CD4-positive, alpha-beta T cell treated with Interleukin-15 for 1 hour (primary cell): ENCODE measurements at places on chromosomes 13 and 19.

GRCh38 chr19:17761148-17761547 is 9.9 kb downstream of the FCHO1 start:
- DNase-seq = no peak

- no peak for DNase-seq
These were observed 1545.1 kb upstream of the PCDH20 start for GRCh38 chr13:62960723-62961122.

DNA sequence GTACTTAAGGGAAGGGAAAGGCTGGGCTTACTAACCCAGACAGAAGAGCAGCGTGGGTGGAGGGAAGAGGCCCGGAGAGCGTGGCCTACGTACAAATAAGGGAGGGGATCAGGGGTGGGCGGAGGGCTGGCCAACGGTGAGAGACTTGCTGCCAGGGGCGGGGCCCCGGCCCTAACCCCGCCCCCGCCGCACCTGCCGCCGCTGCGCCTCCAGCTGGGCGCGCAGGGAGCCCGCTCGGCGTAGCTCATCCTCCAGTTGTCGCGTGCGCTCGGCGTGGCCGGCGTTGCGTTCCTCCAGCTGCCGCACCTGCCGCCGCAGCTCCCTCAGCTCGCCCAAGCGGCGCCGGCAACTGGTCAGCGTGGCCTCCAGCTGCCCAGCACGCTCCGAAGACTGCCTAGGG is 5.7 kb downstream of the HOOK2 start:
- DNase-seq = peak; percentile 78

DNA sequence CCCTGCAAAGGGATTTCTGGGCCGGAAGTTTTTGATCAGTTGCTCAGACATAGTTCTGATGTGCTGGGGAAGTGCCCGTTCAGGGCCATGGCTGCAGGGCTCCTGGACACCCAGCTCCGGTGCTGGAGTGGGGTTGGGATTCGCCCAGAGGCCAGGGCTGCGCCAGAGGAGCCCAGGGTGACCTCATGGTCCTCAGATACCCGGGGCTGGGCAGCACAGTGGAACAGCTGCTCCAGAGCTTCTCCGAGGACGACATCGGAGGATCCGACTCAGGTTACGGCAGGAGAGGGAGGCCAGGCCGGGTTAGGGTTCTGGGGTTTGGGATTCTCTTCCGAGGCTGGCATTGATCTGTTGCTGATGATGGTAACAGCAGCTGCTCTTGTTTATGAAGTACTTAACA is 20.9 kb downstream of the CARM1 start:
- DNase-seq = no peak

DNA sequence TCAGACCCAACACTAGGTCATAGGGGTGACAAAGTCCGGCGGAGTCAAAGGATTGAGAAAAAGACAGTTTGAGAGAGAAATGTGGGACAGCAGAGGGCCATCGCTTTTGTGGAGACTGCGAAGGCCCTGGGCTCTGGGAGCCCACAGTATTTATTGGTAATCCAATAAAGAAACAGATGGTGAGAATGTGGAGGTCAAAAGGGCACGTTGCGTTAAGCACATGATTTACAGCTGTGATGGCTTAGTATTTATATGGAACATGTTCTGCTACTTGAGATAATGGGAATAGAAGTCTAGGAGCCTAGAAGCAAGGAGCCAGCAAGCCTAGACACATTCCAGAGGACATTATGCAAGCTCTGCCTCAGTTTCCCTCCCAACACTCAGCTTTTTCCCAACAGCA is 2521.1 kb downstream of the PCDH9 start:
- no peak for DNase-seq

DNA sequence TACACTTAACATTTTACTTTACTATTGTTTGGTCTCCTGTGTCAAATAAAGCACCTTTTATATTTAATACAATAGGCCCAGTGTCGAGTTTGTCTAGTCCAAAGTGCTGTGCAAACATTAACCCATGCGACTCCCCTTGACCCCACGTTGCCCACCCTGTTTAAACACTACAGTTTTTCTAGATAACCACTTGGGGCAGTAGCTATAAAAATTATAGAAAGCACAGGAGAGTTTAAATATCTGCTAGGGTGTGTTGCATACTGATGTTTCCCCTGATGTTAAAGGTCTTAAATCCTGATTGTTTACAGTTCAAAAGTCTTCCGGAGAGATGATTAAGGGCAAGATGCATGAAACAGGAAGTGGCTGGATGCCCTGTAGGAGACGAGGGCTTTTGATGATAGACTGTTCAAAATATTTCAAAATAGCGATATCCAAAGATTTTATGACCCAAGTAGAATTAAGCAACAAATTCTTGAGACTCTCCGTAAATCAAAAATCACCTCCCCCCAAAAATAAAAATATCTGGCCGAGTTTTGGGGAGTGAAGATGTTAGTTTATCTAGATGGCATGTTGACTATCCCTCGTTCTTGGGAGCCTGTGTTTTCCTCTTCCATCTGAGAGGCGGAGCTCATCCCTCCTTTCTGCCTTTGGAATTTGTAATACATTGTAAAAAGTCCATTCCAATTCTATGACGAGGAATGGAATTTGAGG is 167.1 kb downstream of the FGF9 start:
- no peak for DNase-seq

- no peak for DNase-seq
These were observed 117.6 kb downstream of the USP12 start for GRCh38 chr13:27053902-27054595.

- DNase-seq = no peak
These were observed at the start of gene STOML3 for GRCh38 chr13:38990693-38991092. Gene STOML3, minus strand, starts transcription at chr13:38990831. Its CDS starts 110 bp downstream, at chr13:38990721.
